ENCODE measurements at places on chromosomes 12 and 14.
A peak's percentile ranks its signal among the peaks of the same experiment; 100 is the strongest.

DNA sequence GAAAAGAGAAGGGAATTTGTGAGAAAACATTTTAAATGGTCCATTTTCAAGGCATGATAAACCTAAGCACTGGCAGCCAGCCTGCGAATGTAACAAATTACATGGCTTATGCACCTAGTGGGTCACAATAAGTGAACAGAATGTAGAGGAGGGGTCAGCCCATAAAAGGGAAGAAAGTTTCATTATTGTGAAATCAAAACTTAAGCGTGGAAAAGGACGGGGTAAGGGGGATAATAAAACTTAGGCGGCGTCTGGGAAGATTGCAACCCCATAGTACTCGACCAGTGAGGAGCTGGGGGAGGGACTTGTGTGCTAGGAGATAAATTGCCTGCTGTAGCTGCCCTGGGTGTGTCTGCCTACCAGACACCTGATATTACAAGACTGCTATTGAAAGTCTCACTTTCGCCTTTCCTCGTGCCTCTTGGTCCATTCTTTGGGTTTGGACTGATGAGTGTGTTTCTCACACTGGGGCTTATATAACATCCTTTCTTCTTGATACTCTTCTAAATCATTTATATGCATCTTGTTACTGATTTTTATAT, 40.6 kb downstream of the ZDHHC17 start:
- peaks cover 27% of the 10 kb centered on the region for H3K36me3 ChIP-seq
- H3K27ac ChIP-seq, result no peak overlapping the region
- DNase-seq, result no peak
- H3K27me3 ChIP-seq, result no peaks in the 10 kb centered on the region
- no peaks in the 10 kb centered on the region for H3K4me1 ChIP-seq
- no peak overlapping the region for H3K4me3 ChIP-seq

GRCh38 chr12:2794191-2794735, 507 bp upstream of the FKBP4 start:
- no peaks in the 10 kb centered on the region for H3K27me3 ChIP-seq
- H3K4me3 ChIP-seq, result peak overlapping the region; percentile 75
- no peak overlapping the region for H3K27ac ChIP-seq
- peaks cover 33% of the 10 kb centered on the region for H3K36me3 ChIP-seq

- H3K27me3 ChIP-seq, result no peaks in the 10 kb centered on the region
- peaks cover 12% of the 10 kb centered on the region for H3K4me1 ChIP-seq
- H3K27ac ChIP-seq, result peak overlapping the region; percentile 35
- no peak overlapping the region for H3K4me3 ChIP-seq
- peaks cover 45% of the 10 kb centered on the region for H3K36me3 ChIP-seq
- DNase-seq, result no peak
Observed at GRCh38 chr12:31687101-31687527, 27.6 kb downstream of the ETFBKMT start.

GRCh38 chr14:104301731-104302460, 163.5 kb downstream of the KIF26A start:
- no peaks in the 10 kb centered on the region for H3K27me3 ChIP-seq
- no peaks in the 10 kb centered on the region for H3K4me1 ChIP-seq
- no peak overlapping the region for H3K27ac ChIP-seq
- no peaks in the 10 kb centered on the region for H3K36me3 ChIP-seq
- DNase-seq, result no peak

- no peak overlapping the region for H3K4me3 ChIP-seq
- H3K4me1 ChIP-seq, result no peaks in the 10 kb centered on the region
- no peak for DNase-seq
Observed at GRCh38 chr14:100885196-100885595, 18.3 kb downstream of the RTL1 start.

DNA sequence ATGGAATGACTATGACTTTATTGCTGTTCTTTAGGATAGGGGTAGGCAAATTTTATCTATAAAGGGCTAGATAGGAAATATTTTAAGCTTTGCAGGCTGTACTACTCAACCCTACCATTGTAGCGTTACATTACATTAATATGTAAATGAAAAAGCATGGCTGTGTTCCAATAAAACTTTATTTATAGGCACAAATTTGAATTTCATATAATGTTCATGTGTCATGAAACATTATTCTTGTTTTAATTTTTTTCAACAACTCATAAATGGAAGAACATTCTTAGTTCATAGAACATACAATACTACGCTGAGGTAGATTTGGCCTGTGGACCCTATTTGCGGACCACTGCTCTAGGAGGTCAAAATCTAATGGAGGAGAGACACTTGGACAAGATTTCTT, 133.7 kb downstream of the SOX5 start:
- no peak overlapping the region for H3K27ac ChIP-seq
- no peaks in the 10 kb centered on the region for H3K27me3 ChIP-seq
- no peaks in the 10 kb centered on the region for H3K36me3 ChIP-seq

GRCh38 chr12:49562233-49562632, 5.7 kb downstream of the MCRS1 start:
- no peaks in the 10 kb centered on the region for H3K27me3 ChIP-seq
- H3K36me3 ChIP-seq, result peaks cover 34% of the 10 kb centered on the region
- H3K27ac ChIP-seq, result no peak overlapping the region
- H3K4me1 ChIP-seq, result peaks cover 50% of the 10 kb centered on the region

DNA sequence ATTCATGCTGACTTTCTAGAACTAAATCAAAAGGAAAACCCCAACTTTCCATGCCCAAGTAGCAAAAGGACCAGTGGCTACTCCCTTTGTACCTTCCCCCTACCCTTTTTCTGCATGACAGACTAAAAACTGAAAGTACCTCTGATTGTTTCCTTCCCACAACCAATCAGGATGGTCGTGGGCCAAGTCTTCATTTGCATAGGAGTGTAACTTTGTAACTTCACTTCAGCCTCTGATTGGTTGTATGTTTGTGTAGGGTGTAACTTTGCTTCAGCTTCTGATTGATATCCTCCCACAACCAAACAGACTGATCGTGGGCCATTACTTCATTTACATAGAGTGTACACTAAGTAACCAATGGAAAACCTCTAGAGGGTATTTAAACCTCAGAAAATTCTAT, 96.5 kb downstream of the DENND5B start:
- H3K4me3 ChIP-seq, result no peak overlapping the region
- H3K27ac ChIP-seq, result no peak overlapping the region
- H3K4me1 ChIP-seq, result peaks cover 6% of the 10 kb centered on the region
- peaks cover 11% of the 10 kb centered on the region for H3K27me3 ChIP-seq

GRCh38 chr12:119693511-119693910, 25.6 kb downstream of the PRKAB1 start:
- no peak overlapping the region for H3K4me3 ChIP-seq
- peaks cover 8% of the 10 kb centered on the region for H3K36me3 ChIP-seq
- no peak overlapping the region for H3K27ac ChIP-seq

DNA sequence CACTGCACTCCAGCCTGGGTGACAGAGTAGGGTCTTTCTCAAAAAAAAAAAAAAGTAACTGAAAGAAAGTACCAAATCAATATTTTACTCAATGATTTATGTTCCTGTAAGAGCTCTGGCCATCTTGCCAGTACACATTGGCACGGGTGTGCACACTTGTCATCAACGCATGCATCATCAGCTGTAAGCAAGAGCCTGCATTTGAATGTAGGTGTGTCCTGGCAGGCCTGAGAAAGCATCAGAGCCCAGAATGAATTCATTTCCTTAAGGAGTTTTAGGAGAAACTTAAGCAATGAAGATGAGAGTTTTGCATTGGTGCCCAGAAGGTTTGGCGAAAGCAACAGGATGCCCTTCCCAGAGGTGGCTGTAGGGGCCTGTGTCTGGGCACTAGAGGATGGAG, 88.5 kb upstream of the FZD10 start:
- peaks cover 3% of the 10 kb centered on the region for H3K27me3 ChIP-seq
- no peak overlapping the region for H3K4me3 ChIP-seq
- H3K27ac ChIP-seq, result no peak overlapping the region
- peaks cover 3% of the 10 kb centered on the region for H3K36me3 ChIP-seq
- H3K4me1 ChIP-seq, result peaks cover 5% of the 10 kb centered on the region
- DNase-seq, result no peak

DNA sequence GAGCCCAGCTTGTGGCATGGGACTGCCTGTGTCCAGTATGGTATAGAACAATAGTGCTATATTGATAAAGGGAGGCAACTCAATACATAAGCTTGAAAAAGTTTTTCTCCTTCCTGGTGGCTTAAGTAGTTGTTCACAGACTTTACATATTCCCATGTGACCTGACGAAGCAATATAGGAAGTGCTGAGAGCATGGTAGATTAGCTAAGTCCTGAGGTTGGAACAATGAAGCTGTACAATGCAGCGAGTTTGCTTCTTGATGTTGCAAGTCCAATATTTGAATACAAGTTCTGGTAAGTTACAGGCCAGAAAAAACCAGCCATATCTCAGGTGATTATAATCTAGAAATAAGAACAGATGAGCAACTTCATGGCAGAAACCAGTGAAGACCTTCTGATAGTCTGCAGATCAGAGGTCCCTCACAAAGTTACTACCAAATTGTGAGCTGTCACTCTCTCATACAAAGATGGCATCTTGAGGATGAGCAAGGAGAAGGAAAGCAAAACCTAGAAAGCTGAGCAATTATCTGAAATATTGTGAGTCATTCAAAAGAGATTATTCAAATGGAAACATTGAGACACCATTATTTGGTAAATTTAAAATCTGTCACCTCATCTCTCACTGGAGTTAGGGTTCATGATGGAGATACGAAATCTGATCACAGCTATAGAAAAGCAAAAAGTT, 72.9 kb upstream of the BTG1 start:
- peak overlapping the region; percentile 13 for H3K4me3 ChIP-seq
- no peaks in the 10 kb centered on the region for H3K27me3 ChIP-seq
- H3K4me1 ChIP-seq, result peaks cover 33% of the 10 kb centered on the region
- H3K27ac ChIP-seq, result peak overlapping the region; percentile 67
- no peak for DNase-seq

DNA sequence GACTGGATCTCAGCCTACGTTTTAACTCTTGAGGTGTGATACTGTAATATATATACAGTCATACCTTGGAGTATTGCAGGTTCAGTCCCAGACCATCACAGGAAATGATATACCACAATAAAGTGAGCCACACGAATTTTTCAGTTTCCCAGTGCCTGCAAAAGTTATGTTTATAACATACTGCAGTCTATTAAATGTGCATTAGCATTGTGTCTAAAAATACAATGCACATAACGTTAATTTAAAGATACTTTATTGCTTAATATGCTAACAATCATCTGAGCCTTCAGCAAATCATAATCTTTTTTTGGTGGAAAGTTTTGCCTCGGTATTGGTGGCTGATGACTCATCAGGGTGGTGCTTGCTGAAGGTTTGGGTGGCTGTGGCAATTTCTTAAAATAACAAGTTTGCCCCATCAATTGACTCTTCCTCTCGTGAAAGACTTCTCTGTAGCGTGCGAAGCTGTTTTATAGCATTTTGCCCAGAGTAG, 18.9 kb downstream of the PYROXD1 start:
- H3K27me3 ChIP-seq, result no peaks in the 10 kb centered on the region
- H3K4me1 ChIP-seq, result peaks cover 56% of the 10 kb centered on the region
- H3K36me3 ChIP-seq, result peaks cover 49% of the 10 kb centered on the region

DNA sequence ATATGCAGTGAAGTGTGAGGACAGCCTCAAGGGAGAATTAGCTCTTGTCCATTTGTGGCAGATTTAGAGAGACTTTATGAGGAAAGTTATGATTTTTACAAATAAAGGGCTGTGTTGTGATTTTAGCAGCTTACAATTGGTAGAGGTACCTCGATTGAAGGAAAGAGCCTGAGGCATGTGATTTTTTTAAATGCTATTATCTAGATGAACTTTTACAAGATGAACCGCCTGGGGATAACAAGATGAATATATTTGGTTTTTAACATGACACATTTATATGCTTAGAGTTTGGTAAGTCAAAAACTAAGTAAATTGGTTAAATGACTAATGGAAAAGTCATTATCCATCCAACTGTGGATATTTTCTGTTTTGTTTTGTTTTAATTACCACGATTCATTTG, 52.6 kb downstream of the AEBP2 start:
- H3K4me1 ChIP-seq, result peaks cover 34% of the 10 kb centered on the region
- H3K36me3 ChIP-seq, result peaks cover 44% of the 10 kb centered on the region
- H3K27ac ChIP-seq, result no peak overlapping the region
- no peak overlapping the region for H3K4me3 ChIP-seq
- no peaks in the 10 kb centered on the region for H3K27me3 ChIP-seq

- peaks cover 8% of the 10 kb centered on the region for H3K27me3 ChIP-seq
- H3K36me3 ChIP-seq, result no peaks in the 10 kb centered on the region
- DNase-seq, result no peak
- no peak overlapping the region for H3K27ac ChIP-seq
Observed at GRCh38 chr14:99910337-99911309, 117.4 kb downstream of the EML1 start.

GRCh38 chr14:49581209-49582112, 4.7 kb downstream of the RPS29 start:
- H3K4me1 ChIP-seq, result peaks cover 66% of the 10 kb centered on the region
- peak overlapping the region; percentile 98 for H3K4me3 ChIP-seq
- peak overlapping the region; percentile 98 for H3K27ac ChIP-seq

DNA sequence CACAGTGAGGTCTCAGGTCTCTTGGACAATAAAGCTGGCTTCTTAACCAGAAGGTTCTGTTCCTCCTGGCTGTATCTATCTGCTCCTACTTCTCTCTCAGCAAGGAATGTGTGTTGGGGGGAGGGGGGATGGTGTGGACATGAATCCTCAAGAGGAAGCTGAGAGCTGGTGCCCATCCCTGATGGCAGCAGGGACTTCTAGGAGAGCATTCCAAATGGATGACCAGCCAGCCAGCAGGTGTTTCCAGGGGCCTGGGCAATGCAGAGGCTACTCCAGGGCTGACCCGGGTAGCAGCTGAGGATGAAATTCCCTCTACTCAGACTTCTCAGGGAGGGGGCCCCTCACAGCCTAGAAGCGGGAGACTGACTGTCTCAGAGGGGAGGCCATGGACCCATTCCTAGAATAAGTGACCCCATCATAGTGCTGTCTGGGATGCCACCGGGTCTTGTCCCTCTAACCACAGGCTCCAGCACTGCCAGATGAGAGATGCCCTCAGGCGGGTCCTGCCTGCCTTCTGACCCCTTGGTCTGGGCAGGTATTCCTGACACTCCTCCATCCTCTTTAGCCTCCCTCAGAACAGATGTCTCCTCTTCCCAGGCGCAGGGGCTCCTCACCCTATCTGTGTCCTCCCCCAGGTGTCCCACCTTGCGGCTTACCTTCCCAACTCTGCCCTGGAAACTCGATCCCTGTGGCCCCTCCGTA, 1.2 kb downstream of the RAB15 start:
- no peak overlapping the region for H3K27ac ChIP-seq
- H3K4me3 ChIP-seq, result peak overlapping the region; percentile 63
- no peak for DNase-seq
- no peaks in the 10 kb centered on the region for H3K36me3 ChIP-seq

- H3K27me3 ChIP-seq, result no peaks in the 10 kb centered on the region
- no peak overlapping the region for H3K27ac ChIP-seq
- no peak for DNase-seq
- no peaks in the 10 kb centered on the region for H3K4me1 ChIP-seq
Observed at GRCh38 chr12:71268598-71269280, 110.9 kb upstream of the TSPAN8 start.

GRCh38 chr14:75213172-75213571, 36.8 kb upstream of the TMED10 start:
- peaks cover 3% of the 10 kb centered on the region for H3K27me3 ChIP-seq
- H3K27ac ChIP-seq, result no peak overlapping the region
- no peaks in the 10 kb centered on the region for H3K36me3 ChIP-seq
- no peak overlapping the region for H3K4me3 ChIP-seq
- H3K4me1 ChIP-seq, result peaks cover 21% of the 10 kb centered on the region
- DNase-seq, result no peak
